ENCODE measurements at places on chromosomes 7 and 10.

DNA sequence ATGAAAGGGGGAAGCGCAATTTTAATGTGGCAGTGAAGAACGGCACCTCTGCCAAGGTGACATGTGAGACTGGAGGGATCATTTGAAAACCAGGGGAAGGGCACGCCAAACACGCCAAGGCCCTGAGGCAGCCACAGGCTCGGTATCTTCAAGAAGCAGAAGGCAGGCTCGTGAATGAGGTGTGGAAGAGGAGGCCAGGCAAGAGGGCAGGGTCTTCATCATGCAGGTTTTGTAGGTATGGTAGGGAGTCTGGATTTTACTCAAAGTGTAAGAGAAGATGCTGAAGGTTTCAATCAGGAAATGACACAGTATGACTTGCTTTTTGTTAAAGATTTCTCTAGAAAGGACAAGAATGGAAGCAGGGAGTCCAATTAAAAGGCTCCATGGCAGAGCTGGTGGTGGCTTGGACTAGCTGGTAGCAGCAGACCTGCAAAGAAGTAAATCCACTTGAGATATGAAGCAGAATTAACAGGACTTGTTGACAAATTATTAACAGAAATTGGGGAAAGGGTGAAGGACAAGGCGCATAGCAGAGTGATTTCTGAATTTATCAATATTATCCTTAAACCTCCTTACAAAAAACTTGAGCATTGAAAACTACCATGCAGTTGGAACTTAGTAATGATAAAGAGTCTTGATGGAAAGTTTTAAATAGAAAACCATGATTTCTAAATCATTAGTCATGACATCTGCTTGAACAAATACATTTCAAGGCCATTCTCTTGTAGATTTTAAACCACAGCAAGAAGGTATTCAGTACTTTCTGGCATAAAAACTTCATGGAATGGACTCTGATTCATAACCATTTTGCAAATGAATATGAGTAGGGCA lies 70.4 kb downstream of the COA1 start:
- no peak for DNase-seq

- DNase-seq = no peak
Measured at GRCh38 chr7:115561335-115562110, 469.0 kb downstream of the TFEC start.

GRCh38 chr10:5540080-5540479 lies 15.3 kb downstream of the CALML3 start:
- DNase-seq = no peak

DNA sequence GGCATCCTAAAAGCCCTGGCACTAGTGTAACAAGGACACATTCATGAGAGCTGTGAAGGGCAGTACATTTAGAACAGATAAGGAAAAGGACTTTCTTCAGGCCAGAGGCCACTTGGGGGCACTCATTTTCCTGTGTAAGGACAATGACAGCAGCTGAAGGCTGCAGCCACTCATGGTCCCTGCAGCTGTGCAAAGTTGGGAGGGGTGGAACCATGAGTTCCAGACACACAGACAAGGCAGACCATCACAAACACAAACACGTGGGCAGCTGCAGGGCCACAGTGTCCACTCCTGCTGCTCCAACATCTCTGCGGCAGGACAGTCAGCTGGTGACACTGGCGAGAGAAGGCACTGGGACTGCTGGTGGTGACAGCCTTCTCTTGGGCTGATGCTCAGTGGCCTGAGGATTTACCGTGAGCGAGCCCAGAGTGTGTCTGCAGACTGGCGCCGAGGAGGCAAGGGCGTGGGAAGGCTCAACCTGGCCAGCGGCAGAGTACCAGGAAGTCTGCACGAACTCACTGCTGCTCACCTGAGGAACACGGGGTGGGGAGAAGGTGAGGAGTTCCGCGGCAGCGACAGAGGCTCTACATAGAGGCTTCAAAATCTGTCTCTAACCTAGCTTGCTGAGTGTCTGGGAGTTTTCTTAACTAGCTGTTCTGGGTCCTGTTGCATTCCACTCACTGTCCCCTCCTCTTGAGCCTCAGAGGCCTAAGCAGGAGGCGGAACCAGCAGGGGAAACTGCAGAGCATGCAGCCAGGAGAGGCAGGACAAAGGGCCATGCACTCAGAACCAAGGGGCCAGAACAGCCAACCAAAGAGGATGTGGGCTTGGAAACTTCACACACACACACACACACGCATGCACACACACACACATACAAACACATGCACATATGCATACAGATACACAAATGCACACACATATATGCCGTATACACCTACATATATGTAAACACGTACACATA lies 76.5 kb upstream of the DDC start:
- DNase-seq = no peak

- DNase-seq = no peak
Measured at GRCh38 chr10:125557311-125557710, 125.7 kb downstream of the TEX36 start.

- DNase-seq = no peak
Measured at GRCh38 chr7:137492889-137493288, 149.4 kb upstream of the PTN start.

DNA sequence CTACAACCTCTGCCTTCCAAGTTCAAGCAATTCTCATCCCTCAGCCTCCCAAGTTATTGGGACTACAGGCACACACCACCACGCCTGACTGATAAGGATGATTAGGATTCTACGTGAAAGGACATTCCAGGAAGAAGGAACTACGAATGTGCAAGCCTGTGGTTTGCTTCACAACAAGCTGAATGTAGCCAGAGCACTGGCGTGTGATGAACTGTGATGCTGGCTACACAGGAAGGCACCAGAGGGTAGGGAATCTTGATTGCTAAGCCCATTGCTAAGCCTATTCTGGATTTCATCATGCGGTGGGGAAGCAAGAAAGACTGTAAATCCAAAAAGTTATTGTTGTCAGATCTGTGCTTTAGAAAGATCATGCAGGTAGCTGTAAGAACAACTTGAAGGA lies 72.3 kb upstream of the SRRM3 start:
- DNase-seq = no peak

DNA sequence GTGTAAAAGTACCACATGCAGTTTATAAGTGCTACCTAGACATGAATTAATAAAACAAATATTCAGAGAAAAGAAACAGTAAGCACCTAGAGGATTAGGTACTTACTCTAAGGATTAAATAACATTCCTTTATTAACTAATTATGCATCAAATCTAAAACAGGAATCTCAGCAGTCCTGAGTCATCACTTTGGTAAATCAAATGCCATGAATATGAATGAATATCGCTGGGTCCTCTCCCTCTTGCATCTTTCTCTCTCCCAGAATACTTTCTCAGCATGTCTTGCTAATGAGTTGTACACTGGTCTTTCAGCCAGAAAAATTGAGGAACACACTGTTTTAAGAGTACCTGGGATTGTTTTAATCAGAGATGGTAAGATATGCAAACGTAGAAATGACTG lies 225.5 kb upstream of the NFE2L3 start:
- no peak for DNase-seq

DNA sequence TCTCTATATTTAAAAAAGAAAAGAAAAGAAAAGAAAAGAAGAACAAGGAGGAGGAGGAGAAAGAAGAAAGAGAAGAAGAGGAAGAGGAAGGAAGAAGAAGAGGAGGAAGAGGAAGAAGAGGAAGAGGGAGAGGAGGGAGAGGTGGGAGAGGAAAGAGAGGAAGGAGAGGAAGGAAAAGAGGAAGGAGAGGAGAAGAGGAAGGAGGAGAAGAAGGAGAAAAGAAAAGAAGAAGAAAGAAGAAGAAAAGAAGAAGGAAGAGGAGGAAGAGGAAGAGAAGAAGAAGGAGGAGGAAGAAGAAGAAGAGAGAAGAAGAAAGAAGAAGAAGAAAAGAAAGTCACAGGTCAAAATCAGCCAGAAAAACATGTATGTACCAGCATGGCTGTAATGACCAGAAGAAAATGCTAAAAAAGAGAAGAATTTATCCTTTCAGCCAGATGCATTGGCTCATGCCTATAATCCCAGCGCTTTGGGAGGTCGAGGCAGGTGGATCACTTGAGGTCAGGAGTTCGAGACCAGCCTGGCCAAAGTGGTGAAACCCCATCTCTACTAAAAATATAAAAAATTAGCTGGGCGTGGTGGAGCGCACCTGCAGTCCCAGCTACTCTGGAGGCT lies 5.3 kb upstream of the POR start:
- DNase-seq = no peak

GRCh38 chr7:100679927-100680575 lies 6.5 kb downstream of the GNB2 start:
- no peak for DNase-seq

DNA sequence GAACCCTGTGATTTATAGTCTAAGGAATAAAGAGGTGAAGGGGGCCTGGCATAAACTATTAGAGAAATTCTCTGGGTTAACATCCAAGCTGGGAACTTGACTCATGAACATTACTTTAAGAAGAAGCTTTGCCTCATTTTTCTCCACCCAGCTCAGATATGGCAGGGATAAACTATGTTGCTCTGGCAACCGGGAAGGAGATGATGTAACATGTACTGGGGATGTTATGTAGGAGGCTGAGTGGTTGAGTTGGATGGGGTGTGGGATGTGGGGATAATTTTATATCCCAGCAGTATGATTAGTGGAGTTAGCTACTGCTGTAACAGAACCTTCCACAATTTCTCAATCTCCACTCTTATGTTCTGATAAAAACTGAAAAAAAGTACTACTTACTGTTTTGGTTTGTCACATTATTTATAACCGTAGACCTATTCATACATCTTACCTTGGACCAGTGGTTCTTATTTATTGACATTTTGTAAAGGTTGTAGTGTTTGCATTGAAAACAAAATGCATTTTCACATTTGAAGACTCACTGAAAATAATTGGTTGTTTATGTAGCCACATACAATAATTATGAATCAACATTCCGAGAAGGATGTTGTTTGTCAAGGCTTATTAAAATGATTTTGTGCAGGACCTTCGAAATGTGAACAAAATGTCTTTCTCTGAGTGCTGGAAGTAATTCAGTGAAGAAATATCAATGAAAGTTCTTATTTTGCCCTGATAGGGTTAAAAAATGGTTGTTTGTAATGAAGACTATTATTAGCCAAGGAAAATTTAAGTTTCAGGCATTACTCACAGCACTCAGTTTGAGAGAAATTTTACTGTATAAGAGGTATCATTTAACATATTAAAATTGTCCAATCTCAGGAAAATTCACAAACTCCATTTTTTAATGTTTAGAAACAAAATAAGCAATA lies 1.3 kb downstream of the OR2F2 start:
- DNase-seq = no peak

GRCh38 chr10:12799714-12800113 lies 201.8 kb downstream of the CCDC3 start:
- no peak for DNase-seq

DNA sequence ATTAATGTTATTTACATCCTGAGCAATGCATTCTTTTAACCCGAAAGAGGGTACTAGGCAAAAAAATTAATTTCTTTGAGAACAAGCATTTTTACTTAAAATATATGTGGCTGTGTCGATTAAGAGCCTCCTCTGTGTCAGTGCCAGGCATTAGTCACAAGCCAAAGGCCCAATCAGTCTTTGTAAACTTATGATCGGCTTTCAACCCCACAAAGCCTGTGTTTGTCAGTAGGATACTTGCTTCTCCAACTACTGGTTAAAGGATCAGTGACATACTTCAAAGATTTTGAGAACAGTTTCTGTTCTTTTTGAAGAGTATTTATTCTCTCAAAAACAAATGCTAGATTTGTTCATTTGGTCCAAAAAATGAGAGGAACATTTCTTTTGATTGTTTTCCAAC lies 159.3 kb downstream of the NRCAM start:
- no peak for DNase-seq

- no peak for DNase-seq
Measured at GRCh38 chr7:4109481-4110110, 572.5 kb upstream of the FOXK1 start.

GRCh38 chr10:105025092-105025491 lies 384.0 kb downstream of the SORCS3 start:
- no peak for DNase-seq

DNA sequence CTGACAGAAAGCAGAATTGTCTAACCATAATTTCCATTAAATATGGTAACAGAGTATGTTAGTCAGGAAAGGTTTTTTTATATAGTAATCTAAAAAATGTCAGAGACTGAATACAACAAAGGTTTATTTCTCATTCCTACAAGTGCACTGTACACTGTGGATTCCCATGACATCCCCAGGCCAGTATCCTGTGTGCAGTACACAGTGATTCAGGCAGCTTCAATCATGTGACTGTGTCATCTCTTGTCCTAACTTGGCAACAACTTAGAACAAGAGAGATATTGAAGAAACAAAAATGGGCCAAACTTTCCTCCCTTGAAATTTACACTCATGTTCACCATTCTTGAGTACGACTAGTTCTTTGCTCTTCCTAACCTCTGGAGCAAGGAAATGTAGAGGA lies 189.8 kb upstream of the SEMA3A start:
- no peak for DNase-seq
